ENCODE measurements at places on chromosomes 2 and 18. TPM values are rescaled to one million over a fixed set of nuclear protein-coding genes. Genes with fewer than 3 reads are reported as not detected.

The TBR1 gene
- not detected for total RNA-seq

DNA sequence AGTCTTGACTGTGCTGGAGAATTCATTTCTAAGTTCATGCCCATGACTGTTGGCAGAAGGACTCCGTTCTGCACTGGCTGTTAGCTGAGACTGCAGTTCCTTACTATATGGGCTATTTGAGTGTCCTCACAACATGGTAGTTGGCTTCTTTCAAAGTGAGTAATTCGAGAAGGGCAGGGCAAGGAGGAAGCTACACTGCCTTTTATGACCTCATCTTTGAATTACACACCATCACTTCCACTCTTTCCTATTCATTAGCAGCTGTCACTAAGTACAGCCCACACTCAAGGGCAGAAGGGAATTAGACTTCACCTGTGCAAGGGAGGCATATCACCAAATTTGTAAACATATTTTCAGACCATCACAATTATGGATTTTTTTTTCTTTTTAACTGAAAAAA lies 55.9 kb upstream of the EPAS1 start:
- DNase-seq = peak; percentile 10

GRCh38 chr2:69366-70344 lies 23.4 kb upstream of the FAM110C start:
- no peak for DNase-seq

DNA sequence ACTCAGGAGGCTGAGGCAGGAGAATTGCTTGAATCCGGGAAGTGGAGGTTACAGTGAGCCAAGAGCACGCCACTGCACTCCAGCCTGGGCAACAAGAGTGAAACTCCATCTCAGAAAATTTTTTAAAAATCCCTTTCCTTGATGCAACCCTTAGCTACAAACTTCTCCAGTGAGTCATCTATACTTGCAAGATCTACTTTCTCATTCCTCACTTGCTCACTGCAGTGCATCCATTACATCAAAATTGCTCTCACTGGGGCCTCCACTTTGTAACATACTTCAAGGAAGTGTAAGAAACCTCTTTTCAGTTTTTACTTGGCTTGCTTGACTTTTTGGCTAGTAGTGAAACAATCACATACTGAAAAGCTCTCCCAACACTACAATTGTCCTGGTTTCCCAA lies 65.3 kb downstream of the REEP1 start:
- DNase-seq = no peak

The RTP5 gene
- total RNA-seq = not detected

DNA sequence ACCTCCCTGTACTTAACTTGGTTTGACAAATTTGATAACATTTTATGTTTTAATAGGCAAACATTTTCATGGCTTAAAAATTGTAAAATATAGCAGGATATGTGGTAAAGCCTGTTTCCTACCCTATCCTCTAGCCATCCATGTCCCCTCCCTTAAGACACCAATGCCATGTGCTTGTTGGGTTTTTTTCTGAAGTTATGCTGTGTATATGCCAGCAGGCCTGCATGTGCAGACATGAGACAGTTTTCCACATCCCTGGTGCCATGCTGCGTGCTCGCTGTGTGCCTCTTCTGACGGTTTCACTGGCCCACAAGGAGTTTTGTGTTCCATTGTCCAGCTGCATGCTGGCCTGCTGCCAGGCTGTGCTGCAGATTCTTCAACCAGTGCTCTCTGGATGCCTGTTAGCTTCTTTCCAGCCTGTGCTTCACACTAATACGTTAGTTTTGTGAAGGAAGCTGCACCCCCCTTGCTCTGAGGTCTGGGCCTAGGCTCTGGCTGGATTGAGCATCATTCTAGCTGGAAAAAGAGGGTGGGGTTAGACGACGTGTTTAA lies 16.9 kb downstream of the INPP4A start:
- no peak for DNase-seq

- no peak for DNase-seq
Measured at GRCh38 chr2:237873421-237873831, 14.0 kb downstream of the RAMP1 start.

Data from HFFc6 (cell line).